Spleen (tissue), 13 donors: ENCODE measurements at places on chromosomes 2 and 18. TPM values are rescaled to one million over a fixed set of nuclear protein-coding genes. Genes with fewer than 3 reads are reported as not detected.

Gene CCDC178
- total RNA-seq = 14.2 TPM

Gene MERTK
- total RNA-seq = 37.8 TPM

GRCh38 chr18:45255197-45255890 is 359.9 kb upstream of the SLC14A2 start:
- no peak for DNase-seq

GRCh38 chr18:8826971-8827370 is 121.6 kb downstream of the MTCL1 start:
- no peak for DNase-seq

Gene CSRNP3
- 3.4 TPM for total RNA-seq

Gene ABCG8
- not detected for total RNA-seq

Gene ANKRD39
- total RNA-seq = 21.3 TPM

Gene IL1B
- total RNA-seq = 16.9 TPM

DNA sequence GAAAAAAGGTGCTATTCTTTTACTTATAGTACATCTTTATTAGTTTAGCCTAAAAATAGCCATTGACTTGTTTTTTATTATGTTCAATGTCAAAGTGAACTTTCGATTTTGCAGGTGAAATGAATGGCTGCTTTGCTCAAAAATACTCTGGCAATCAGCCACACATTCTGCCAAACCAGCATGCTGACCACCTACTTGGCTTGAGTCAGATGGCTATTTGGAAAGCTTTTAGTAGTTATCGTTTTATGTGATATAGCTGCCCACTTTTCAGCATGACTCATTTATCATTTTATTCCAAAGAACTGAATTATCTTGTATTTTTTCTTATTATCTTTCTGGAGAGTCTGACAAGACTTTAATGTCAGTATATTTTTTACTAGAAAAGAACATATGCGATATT is 1615.8 kb upstream of the TMEFF2 start:
- DNase-seq = no peak

Gene FOXD4L1
- total RNA-seq = 0.68 TPM

DNA sequence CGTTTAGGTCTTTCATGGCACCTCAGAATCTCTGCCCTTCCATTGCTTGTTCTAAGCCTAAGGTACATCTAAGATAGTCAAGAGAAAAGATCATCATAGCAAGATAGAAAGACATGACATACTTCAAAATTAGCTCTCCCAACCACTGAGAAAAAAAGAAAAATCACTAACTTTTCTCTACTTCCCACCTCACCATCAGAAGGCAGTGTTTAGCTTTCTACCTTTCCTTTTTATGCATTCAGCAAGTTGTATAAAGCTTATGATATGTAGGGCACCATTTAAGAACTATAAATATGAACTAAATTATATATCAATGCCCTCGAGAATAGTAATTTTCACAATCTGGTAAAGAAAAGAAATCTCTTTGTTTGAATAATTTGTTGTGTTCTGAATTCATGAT is 331.8 kb upstream of the VWC2L start:
- DNase-seq = no peak
